A549 treated with DMSO at 1 μM for 4 hours (cell line): ENCODE measurements at places on chromosomes 5 and 9. TPM values are rescaled to one million over a fixed set of nuclear protein-coding genes. Genes with fewer than 3 reads are reported as not detected.

C6 gene
- not detected in 5 replicates for total RNA-seq

TLX3 gene
- not detected in 5 replicates for total RNA-seq

PRRX2 gene
- total RNA-seq = 2.8 to 7.8 TPM (median 5.9 TPM) in 5 replicates

EIF4E1B gene
- total RNA-seq = not detected in 5 replicates

TERT gene
- total RNA-seq = 1.8 to 4.0 TPM (median 3.3 TPM) in 5 replicates

MEGF10 gene
- total RNA-seq = not detected in 5 replicates

GAS1 gene
- total RNA-seq = 0.05 to 0.08 TPM (median 0.06 TPM) in 4 of 5 replicates, not detected in the other

KLF9 gene
- total RNA-seq = 0.49 to 0.71 TPM (median 0.59 TPM) in 5 replicates

ZCCHC7 gene
- 11.2 to 16.2 TPM (median 13.0 TPM) in 5 replicates for total RNA-seq

LRSAM1 gene
- 8.0 to 11.0 TPM (median 10.2 TPM) in 5 replicates for total RNA-seq

RLN2 gene
- total RNA-seq = 0.19 to 0.47 TPM (median 0.24 TPM) in 4 of 5 replicates, not detected in the other

CER1 gene
- total RNA-seq = not detected in 5 replicates

IQGAP2 gene
- total RNA-seq = 1.0 to 1.4 TPM (median 1.3 TPM) in 5 replicates
